Activated CD4-positive, alpha-beta T cell treated with anti-CD3 and anti-CD28 coated beads, Interleukin-2, amount 50 U/mL, for 16 hours (primary cell): ENCODE measurements at places on chromosomes 3 and 15.

DNA sequence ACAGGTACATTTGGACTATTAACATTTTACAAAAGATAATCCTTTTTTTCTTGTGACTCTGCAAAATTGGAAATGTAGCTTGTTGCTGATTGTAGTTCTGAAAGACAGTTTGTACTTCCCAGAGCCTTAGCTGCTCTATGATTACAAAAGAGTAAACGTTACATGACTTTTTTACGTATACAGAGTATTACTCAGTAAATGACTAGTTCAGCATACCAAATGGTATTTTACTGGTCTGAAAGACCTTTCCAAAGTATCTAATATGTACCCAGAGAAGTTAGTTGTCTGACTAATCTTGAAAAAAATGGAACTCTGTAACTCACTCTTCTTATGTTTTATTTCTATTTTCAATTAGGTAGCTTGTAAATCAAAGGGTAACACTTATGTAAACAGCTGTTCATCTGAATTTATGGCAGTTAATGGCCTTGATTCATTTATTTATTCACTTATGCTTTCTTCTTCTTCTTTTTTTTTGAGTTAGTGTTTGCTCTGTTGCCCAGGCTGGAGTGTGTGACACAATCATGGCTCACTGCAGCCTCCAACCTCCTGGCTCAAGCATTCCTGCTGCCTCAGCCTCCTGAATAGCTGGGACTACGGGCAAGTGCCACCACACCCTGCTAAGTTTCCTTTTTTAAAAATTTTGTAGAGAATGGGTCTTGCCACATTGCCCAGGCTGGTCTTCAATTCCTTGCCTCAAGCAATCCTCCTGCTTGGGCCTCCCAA lies 151.7 kb downstream of the C3orf38 start:
- DNase-seq: no peak

DNA sequence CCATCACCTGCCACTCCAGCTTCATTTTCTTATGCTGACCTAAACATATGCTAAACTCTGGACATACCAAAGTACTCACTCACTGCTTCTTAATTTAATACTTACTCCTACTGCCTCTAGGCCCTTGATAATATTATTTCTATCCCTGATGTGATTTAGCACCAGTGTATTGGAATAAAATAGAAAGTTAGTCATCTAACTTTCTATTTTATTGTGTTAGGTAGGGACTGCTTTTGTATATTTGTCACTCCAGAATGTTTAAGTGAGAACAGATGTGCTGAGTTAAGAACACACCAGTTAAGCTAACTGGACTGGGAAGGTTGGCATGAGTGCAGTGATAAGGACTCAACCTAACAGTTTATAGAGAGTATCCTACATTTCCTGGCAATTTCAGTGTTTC lies 6.5 kb upstream of the CLDN16 start:
- no peak for DNase-seq

- DNase-seq: no peak
Observed at GRCh38 chr3:187836823-187837770, 91.8 kb upstream of the BCL6 start.

GRCh38 chr15:66535056-66535455 lies 29.9 kb downstream of the ZWILCH start:
- DNase-seq: no peak

DNA sequence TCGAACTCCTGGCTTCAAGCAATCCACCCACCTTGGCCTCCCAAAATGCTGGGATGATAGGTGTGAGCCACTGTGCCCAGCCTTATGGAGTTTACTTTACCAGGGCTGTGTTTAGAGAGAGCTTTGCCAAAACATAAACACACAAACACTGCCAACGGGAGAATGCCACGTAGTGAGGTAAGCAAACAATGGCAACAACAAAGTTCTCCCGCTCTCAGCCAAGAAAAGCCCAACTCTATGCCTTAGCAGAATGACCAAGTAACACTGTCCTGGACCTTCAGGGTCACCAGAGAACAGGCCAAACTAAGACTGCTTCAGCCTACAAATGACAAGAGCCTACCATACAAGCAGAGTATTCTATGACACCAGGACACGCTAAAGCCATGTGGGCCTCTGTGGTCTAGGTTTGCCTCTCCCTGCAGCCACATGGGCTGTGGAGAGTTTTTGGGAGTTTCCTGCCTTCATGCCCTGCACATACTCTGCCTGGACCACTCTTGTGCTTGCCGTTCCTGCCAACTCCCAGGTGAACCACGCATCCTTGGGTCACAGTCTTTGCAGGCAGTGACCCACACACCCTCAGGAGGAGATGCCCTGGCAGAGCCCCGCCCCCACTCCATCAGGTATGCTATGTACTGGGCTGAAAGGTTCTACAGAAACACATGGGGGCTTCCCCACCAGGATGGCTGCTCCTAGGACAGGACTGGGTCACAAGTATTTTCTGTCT lies 21.6 kb upstream of the CNBP start:
- no peak for DNase-seq

- DNase-seq: no peak
Observed at GRCh38 chr3:149898771-149899170, 71.9 kb downstream of the PFN2 start.

- peak; percentile 70 for DNase-seq
Observed at GRCh38 chr3:24156466-24156865, 211.4 kb downstream of the NR1D2 start.

- peak; percentile 71 for DNase-seq
Observed at GRCh38 chr3:49377483-49377882, 19.3 kb upstream of the GPX1 start.

- DNase-seq: peak; percentile 22
Observed at GRCh38 chr3:197516517-197516889, 39.3 kb downstream of the BDH1 start.

DNA sequence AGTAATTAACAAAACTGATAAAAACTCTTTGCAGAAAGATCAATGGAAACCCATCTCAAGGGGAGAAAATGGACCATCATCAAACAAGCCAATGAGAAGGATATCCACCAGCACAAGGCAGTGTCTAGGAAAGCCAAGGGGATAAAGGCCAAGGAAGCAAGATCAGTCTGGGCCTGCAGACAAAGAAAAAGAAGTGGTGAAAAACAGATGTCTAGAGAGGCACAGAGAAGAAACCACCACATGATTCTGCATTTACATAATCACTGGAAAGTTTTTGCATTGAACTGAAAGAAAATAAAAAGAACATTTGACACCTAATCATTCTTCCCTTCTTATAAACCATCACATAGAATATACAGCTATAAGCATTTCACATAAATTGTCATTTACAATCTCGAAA lies 23.0 kb upstream of the VPS39 start:
- DNase-seq: no peak

DNA sequence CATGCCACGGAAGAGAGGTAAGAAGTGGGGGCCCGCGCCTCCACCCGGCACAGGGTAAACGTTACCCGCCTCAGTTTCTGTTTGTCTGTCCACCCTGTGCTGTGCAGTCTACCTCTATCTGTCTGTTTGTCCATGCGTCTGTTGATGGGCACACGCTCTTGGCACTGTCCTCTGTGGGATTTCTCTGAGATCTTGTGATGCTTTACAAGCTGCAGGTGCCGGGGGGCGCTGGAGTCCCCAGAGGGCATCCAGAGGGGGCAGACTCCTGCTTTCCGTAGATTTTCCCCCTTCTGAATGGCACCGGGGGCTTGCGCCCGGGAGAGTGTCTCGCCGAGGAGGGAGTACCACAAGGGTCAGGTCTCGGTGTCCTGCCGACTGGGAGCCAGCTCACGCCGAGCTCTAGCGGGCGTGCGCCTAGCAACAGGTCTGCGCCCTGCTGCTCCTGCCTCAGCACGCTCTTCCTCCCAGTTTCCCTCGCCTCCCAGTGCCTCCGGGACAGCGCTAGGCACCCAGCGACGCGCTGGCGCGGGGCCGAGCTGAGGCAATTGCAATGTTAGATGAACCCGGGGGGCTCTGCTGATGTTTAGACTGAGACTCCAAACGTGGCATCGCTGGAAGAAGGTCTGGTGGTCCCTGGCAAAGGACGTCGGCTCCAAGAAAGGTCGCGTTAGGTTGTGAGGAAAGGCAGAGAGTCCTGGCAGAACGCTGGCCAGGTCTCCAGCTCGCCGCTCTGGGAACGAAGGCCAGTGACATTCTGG lies 667 bp downstream of the CEMIP start:
- no peak for DNase-seq

DNA sequence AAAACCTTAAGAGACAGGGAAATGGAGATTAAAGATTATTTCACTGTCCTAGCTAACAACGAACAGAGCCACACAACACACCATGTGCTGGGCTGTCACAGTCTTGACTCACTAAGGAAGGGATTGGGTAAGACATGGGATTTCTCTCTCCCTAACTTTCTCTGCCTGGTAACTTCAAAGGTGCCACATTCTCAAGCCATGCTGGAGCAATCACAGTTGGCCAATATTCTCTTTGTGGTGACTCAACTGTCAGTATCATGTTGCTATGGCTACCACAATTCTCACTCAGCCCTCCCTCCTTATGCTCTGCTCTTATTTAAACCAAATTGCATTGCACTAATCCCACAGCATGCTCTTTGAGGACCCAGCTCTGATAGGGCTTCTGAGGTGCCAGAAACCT lies 74.0 kb downstream of the OXNAD1 start:
- peak; percentile 52 for DNase-seq

DNA sequence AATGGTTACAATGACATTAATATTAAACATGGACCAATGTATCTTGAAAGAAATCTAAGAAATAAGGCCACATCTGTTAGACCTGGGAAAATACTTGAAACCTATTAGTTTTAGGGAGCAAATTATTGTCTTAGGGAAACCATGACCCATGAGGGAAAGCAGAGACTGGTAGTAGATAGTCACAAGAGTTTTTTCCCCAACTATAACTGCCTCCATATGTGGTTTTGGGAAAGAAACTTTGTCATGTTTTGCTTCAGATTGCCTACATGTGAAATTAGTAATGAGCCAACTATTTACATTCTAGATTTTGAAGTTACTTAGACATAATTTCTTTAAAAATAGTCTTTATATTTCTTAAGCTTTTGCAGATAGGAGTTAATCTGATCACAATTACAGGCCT lies 474.9 kb downstream of the ROBO2 start:
- no peak for DNase-seq

DNA sequence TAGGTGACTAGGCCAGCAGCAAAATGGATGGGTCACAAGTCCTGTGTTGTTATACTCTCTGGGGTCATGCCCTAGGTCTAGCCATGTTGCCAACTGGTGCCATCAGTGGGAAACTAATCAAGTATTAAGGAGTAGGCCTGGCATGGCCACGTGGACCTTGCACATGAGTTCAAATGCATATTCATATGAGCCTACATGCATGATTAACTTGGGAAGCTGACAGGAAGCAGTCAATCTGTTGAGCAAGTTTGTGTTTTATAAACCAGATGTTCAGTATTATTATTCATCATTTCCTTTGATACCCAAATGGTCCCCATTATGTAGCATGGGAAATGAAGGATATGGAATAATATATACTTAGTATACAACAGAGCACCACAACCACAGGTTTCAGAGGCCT lies 95.0 kb downstream of the LRTM1 start:
- no peak for DNase-seq

GRCh38 chr15:100308213-100308600 lies 33.6 kb downstream of the ADAMTS17 start:
- DNase-seq: no peak

DNA sequence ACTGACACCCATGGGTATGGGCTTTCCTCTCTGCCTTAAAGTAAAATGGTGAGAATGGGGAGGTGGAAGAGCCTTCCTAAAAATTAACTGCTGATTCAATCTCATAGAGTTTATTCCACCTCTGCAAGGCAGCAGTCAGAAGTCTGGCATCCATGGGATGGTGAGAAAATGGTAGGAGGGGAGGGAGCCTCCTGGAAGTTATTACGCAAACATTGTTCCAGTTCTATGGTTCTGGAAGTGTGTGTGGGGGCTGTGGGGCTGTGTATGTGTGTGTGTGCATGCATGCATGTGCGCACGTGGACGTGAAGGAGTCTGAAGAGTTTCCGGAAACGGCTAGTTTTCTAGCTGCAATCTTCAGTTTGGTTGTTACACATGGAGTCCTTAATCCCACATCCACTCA lies 177.6 kb downstream of the KCNAB1 start:
- no peak for DNase-seq

- DNase-seq: peak; percentile 63
Observed at GRCh38 chr3:129650256-129650872, 43.9 kb upstream of the PLXND1 start.

GRCh38 chr3:189121092-189121491 lies 50.7 kb upstream of the TPRG1 start:
- no peak for DNase-seq

DNA sequence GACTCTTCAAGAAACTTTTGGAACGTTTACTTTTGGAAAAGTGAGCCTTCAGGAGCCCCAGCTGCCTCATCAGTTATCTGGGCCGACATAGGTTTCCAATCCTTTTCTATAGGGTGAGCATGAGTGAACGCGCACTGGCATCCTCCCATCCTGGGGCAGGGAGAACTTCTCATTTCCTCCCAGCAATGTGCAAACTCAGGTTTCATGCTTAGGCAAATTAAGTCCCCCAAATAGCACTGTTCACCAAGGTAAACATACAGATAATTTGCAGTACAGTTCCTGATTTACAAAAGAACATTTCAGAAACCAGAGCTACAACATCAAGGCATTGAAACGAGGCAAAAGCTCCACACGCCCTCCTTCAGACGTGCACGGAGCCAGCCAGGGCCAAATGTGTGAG lies 333.5 kb upstream of the NR2E3 start:
- no peak for DNase-seq

- no peak for DNase-seq
Observed at GRCh38 chr15:59166166-59166565, 40.5 kb upstream of the LDHAL6B start.

DNA sequence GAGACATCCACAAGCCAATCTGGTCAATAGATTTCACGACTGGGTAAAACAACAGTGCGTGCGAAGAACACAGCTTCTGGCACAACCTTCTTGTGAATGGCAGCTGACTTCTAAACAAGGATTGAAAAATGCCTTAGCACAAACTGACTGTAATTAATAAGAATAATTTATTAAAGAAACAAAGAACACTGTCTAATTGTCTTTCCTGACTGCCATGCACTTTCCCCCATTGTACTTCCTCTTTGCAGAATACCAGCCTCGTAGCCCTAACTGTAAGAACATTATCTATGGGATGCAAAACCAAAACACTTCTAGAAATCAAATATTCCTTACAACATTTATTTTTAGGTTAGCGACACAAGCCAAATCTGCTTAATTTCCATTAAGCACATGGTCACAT lies 6.5 kb downstream of the FOXP1 start:
- DNase-seq: no peak

DNA sequence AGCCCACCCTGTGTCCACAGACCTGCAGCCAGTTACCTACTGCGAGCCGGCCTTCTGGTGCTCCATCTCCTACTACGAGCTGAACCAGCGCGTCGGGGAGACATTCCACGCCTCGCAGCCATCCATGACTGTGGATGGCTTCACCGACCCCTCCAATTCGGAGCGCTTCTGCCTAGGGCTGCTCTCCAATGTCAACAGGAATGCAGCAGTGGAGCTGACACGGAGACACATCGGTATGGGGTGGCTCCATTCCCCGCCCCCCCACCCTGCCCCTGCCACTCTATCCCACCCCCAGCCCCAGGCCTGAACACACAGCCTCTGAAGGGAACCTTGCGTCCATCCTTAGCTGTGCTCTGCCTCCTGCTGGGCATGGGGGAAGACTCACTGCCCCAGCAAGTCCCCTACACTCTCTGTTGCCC lies 73.2 kb downstream of the AAGAB start:
- no peak for DNase-seq

GRCh38 chr15:100926258-100926657 lies 7.1 kb downstream of the LRRK1 start:
- DNase-seq: no peak

- DNase-seq: no peak
Observed at GRCh38 chr3:121567649-121568048, at the start of gene ARGFX. Gene ARGFX, plus strand, starts transcription at chr3:121567949. Its CDS starts 2,765 bp downstream, at chr3:121570714.

- no peak for DNase-seq
Observed at GRCh38 chr15:74961616-74962015, 5.0 kb upstream of the RPP25 start.
